ENCODE measurements at places on chromosomes 5 and 9.

DNA sequence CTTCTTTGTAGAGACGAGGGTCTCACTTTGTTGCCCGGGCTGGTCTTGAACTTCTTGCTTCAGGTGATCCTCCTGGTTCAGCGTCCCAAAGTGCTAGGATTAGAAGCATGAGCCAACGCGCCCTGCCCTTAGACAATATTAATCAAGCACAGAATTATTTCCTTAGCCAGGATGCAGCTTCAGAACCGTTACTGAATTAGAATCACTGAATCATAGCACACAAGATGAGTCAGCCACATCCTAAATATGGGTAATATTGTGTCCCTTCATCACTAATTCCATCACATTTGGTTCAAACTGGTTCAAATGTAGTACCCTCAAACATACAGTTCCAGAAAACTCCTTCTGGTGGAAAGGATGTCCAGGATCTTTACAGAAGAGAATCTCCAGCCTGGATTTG, 82.7 kb downstream of the BNC2 start:
- DNase-seq, result no peak

DNA sequence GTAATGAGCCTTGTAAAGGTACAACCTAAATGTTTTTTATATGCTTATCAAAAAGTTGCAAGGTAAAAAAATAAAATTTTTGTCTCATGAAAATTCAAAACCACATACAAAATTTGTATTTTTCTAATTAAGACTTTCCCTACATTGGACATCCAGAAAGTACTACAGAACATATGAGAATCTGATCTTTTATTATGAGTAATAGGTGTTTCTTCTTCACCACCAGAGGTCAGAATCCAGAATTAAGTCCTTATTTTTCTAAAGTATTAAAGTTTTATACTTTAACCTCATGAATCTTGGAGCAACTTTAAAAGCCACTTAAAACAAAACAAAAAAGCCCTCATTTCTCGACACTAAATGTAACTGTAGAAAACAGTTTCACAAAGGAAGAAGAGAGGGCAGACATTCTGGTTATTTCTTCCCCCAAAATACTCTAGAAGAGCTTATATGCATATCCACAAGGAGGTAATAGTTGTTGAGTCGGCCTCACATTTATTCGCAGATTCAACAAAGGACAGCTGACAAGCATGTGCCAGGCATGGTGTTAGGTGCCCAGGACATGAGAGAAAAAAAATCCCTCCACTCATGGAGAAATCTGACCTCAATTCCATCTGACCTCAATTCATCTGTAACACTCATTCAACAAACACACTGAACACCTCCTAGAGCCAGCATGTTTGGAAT, 69.3 kb downstream of the MLLT3 start:
- DNase-seq, result no peak

DNA sequence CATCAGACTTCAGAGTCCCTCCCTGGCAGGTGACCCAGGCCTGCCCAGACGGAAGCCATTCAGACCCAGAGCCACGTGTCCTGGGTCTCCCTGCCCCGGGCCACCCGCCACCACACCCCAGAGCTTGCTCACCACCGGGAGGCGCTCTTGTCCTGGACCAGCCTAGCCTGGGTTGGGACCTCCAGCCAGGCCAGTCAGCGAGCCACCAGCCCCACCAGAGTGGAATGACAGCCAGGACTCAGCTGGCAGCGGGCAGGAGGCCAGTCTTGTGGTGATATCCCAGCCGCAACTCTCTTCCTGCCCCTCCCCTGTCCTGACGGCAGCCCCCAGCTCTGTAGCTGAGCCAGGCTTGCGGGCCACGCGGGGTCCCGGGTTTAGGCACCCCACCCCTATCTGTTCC, 1.7 kb upstream of the PTGDS start:
- DNase-seq, result no peak

DNA sequence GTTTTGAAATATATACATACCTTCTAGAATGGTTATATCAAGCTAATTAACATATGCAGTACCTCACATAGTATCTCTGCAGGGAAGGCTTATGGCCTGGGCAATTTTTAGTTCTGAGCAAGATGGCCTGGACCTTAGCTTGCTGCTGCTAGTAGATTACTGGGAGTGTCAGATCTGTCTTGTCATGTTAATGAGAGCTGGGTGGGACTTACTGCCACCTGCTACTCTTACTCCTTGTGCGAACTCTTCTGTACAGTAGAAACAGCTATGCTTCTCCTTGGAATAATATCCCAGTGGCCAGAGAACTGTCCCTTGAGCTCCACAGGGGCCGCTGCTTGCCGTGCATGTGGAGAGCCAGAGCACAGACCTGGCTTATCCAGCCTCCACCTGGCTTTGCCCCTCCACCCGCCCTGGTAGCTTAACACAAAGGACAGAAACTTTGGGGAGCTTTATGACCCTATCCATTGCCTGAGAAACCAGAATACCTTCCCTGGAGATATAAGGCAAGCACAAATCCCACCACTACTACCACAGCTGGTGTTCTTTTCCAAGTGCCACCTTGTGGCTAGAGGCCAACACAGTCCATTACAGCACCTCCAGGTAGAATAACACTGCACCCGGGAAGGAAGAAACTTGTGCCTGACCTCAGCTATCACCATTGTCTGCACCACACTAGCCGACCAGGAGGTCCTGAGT, 74.4 kb upstream of the RUSC2 start:
- no peak for DNase-seq

- DNase-seq, result no peak
These were observed 595.4 kb upstream of the RIOK2 start for GRCh38 chr5:97778451-97778850.

- DNase-seq, result no peak
These were observed 30.3 kb downstream of the ADAMTS6 start for GRCh38 chr5:65451436-65451835.

- no peak for DNase-seq
These were observed 96.9 kb downstream of the PARP8 start for GRCh38 chr5:50763351-50763750.

GRCh38 chr5:6495433-6496206, 47.0 kb downstream of the UBE2QL1 start:
- DNase-seq, result no peak

DNA sequence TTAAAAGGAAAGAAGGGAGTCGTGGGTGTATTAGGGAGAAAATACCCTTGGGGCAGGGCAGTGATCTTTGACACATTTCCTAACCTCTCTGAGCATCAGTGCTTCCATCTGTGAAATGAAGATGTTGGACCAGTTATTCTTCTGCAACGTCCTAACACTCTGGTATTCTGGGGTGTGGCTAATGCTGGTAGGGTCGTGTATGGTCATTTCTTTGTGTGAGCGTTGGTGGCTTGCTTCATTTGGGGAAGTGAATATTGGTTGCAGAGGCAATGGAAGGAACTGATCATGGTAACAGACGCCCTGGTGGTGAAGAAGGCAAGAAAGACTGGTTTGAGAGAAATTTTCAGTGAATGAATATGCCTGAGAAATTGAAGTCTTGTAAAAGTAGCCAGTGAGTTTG, 67.9 kb upstream of the TTC23L start:
- DNase-seq, result no peak

- DNase-seq, result no peak
These were observed 120.4 kb downstream of the SPATA31D1 start for GRCh38 chr9:82108941-82109340.

DNA sequence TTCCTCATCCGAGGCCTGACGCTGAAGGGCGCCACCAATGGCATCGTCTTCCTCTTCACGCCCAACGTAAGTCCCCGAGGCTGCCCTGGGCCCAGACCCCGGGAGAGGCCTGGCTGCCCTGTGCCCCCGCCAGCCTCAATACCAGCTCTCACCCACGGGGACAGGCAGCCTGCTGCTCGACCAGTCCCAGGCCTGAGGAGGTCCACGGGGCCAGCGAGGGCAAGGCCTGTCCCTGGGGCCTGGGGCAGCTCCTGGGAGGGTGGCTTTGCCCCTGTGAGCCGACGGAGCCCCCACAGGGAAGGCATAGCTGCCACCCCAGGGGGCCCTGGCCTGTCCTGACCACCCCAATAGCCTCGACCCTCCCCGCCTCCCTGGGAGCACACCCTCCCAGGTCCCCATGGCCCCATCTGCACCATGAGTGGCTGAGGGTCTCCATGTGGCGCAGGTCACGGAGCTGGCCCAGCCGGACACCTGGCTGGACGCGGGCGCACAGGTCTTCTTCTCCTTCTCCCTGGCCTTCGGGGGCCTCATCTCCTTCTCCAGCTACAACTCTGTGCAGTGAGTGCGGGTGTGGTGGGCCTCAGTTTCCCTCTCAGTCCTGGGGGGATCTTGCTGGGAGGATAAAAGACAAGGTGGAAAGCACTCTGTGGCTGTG, 11.5 kb upstream of the SLC6A18 start:
- DNase-seq, result no peak

GRCh38 chr9:93057042-93057702, 1.3 kb upstream of the SUSD3 start:
- no peak for DNase-seq

DNA sequence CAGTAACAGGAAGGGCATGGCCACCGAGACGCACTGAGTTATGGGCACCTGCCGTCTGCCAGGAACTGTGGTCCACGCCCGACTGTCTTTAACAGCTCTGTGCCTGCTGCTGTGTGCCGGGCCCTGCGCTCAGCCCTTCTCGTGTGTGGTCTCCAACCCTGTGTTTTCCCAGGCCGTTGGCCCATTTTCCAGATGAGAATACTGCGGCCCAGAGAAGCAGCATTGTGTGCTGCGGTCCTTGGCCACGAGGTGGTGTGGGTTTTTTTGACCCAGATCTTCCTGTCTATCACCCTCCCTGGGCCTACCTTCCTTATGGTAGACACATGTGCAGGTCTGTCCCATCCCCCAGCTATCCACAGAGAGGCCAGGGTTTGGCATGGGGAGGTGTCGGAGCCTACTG, 47.0 kb downstream of the RXRA start:
- DNase-seq, result no peak

- no peak for DNase-seq
These were observed 103.6 kb upstream of the EGFLAM start for GRCh38 chr5:38154615-38155204.

DNA sequence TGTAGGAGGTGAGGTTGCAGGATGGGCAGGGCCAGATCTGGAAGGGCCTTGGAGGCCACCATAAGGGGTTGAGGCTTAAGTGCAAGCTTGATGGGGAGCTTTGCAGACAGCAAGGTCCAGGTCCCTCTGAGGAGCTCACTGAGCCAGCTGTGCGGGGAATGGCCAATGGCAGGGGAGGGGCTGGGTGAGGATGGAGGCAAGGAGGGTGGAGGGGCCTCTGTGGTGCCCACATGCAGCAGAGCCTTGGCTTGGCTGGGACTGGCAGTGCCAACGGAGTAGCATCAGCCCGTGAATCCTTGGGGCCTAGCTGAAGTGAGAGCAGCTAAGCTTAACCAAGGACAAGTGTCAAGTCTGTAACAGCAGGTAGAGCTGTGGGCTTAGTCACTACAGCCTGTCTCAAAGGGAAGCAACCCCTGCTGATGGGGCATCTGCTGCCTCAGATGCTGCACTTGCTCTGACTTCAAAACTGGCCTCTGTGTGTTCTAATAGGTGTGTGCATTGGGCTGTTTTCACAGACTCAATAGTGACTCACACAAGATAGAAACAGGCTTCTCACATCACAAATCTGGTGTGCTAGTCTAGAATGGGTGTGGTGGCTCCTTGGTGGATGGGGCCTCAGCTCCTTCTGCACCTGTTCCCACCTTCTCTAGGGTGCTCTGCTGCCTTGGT, 16.3 kb downstream of the GALNT12 start:
- DNase-seq, result no peak

DNA sequence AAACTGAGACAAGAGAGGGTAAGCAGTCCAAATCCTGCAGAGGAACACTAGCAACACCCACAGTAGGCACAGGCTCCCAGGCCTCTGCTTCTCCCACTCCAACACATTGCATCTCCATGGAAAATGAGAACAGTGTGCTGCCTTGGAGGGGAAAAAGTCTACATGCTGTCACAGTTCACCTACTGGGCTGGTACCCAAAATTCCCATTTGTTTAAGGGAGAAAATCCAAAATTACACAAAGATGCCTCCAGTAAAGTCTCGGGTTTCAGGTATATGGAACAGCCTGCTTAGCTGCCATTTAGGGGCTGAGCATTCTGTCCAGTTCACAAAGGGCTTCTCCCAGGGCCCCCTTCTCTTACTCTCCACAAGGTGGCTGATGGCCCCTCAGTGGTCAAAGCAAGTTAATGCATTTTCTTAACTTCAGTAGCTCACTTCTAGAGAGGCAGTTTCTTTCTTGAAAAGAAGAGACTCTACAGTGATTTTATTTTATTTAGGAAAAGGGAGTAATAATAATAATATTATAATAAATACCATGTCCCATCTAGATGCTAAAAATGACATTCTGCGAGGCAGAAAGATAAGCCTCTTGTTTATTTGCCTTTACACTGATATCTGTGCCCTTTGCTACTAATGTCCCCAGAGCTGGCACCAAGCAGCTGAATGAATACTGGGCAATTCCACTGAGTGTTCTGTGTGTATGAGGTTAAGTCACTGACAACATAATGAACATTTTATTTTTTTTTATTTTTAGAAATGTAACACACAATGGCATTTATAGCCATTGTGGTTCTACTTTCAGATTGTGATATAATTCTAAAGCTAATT, 89.4 kb downstream of the RGS7BP start:
- no peak for DNase-seq

GRCh38 chr9:115694014-115694413, 459.6 kb upstream of the PAPPA start:
- no peak for DNase-seq

- no peak for DNase-seq
These were observed 74.5 kb downstream of the RASEF start for GRCh38 chr9:82988488-82988887.

DNA sequence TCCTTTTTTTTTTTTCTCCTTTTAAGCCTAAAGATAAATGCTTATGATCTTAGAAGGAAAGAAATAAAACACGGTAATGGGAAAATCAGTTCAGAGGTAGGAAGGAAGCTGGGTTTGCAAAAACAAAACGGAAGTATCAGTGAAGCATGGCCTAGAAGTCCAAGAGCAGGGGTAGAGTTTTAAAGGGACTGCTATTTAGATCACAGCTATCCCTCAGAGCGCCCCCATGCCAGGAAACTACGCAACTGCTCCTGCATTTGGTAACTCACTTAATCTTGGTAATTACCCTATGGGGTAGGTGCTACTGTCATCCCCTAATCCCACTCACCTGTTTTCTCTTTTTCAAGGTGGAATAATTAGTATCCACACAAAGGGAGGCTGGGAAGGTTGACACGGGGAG, 16.0 kb downstream of the TLE1 start:
- DNase-seq, result no peak

DNA sequence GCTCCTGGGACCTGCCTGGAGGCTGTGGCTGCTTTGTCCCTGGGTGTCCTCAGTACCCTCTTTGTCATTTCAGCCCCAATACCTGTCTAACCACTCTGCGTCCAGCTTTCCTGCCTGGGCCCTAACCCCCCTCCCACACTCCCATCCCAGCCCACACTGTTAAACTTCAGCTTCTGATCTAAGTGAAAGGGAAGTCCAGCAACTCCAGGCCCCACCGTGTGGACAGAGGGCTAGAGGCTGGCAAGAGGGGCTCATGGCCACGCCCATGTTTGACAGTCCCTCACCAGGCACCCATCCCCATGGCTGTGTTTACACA, 56.3 kb downstream of the SEMA4D start:
- DNase-seq, result no peak

GRCh38 chr5:178940569-178941360, at the start of gene ZNF454:
ZNF454 (plus strand) TSS chr5:178941198; CDS start chr5:178942792, 1,594 bp downstream.
- no peak for DNase-seq

GRCh38 chr9:133543772-133544467, 9.4 kb downstream of the ADAMTSL2 start:
- no peak for DNase-seq
